ENCODE measurements at places on chromosomes 7 and 10.
A peak's percentile ranks its signal among the peaks of the same experiment; 100 is the strongest.

DNA sequence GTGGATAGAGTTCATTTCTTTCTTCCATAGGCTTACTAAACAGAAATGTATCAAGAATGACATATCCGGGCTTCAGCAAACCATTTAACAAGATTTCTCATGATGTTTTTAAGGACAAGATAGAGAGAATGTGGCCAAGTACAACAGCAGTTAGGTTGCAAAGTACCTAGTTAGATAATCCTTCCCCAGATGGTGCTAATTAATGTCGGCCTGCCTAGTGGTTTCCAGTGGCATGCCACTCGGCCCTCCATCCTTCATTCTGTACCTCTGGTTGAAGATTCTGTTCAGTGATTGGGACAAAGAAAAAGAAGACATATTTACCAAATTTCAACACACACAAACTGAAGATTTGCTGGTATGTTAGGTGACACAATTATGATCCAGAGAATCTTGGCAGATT lies 212.1 kb downstream of the MACC1 start:
- no peak for DNase-seq

DNA sequence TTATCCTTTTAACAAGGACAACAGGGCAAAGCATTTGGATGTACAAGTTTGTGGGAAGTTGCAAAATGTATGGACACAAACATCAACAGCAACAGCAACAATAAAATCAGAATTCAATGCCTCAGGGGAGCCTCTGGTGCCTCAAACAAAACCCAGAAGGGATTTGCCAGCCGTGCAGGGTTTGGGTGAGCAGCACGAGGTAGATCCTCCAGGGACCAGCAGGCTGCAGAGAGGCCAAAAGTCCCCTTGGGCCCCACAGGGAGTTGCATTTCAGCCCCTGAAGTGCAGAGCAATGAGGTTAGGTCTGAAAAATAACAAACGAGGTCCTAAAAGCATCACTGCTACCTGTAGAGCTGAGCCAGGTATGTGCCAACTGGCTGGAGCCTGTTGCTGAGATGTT lies 51.7 kb upstream of the CPXM2 start:
- DNase-seq, result no peak

DNA sequence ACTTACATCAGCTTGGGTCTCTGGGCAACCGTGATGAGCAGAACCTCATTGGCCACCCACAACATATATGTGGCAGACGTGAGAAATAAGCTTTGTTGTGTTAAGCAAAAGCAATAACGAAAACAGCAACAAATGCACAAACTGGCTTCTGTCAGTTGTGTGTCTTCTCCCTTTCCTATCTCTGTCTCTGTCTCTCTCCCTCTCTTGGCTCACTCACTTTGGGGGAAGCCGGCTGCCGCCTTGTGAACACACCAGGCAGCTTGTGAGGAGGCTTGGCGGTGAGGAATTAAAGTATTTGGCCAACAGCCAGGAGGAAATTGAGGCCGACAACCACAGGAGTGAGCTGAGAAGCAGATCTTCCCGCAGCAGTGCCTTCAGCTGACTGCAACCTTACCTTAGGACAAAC lies 21.9 kb upstream of the CDCA7L start:
- no peak for DNase-seq

DNA sequence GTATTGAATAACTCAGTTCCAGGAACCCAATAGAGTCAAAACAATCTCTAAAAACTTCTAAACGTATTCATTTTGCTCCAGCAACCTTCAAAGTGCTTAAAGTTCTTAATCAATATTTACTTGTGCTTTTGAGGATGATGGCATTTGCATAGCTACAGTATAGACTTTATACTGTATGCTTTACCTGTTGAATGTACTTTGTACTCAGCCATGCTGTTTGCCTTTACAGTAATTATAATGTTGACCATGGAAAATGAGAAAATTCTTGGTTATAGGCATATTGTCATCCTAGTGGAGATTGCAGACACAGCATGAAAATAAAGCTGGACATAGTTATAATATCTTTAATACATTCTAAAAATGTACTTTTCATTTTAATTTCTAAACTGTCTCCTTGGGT lies 762.7 kb upstream of the PHF14 start:
- DNase-seq, result no peak

GRCh38 chr10:102309236-102309635 lies 63.9 kb downstream of the GBF1 start:
- no peak for DNase-seq

DNA sequence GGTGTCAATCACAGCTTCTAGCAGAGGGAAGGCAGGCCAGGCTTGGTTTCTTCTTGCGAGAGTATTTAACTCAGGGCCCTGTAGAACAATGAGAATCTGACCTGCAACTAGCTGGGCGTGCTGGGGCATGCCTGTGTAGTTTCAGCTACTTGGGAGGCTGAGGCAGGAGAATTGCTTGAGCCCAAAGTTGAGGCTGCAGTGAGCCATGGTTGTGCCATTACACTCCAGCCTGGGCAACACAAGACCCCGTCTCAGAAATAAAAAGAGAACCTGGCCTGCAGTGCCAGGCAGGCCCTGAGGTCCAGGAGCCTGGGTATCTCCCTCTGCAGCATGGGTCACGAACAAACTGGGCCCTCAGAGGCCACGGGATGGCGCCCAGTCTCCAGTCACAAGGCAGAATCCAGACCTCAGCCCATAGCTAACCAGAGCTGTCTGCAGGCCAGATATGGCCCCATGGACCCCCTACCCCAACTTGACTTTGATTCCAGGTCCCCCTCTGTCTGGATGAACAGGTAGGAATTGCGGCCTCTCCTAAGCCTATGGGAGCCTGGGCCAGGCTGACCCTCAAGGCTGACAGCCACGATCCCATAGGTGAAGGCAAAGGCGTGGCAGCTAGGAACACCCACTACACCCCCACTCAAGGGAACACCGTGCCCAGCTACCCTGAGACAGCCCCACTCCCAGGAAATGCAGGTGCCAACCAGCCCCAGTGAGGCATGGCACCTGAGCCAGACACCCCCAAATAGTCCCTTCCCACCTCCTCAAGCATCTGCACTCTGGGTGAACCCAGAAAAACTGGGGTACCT lies 102.7 kb upstream of the TNRC18 start:
- peak; percentile 38 for DNase-seq

GRCh38 chr10:24872049-24872789 lies 80.2 kb downstream of the PRTFDC1 start:
- DNase-seq, result peak; percentile 37

- DNase-seq, result no peak
Measured at GRCh38 chr10:6706725-6707124, 126.6 kb upstream of the PRKCQ start.

GRCh38 chr10:117431160-117431559 lies 55.9 kb upstream of the PDZD8 start:
- no peak for DNase-seq

GRCh38 chr10:50456719-50457118 lies 167.0 kb downstream of the SGMS1 start:
- no peak for DNase-seq

- no peak for DNase-seq
Measured at GRCh38 chr7:39547336-39547735, 18.9 kb upstream of the YAE1 start.

- DNase-seq, result no peak
Measured at GRCh38 chr7:5543361-5543760, 119.7 kb upstream of the TNRC18 start.

DNA sequence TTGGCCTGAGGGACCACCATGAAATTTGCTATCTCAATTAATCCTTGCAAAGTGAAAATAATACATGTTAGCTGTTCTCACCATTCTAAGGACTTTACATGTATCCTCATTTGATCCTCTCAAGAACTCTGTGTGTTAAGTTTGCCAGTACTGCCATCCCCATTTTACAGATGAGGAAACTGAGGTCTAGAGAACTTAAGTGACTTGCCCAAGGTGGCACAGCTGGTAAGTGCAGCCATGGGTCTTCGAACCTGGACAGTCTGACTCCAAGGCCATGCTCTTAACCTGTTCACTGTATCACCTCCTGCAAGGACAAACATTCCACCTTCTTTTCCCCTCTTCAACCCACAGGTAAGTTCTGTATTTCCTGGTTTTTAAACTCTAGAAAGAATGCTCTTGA lies 85.3 kb upstream of the NFE2L3 start:
- DNase-seq, result no peak

- no peak for DNase-seq
Measured at GRCh38 chr7:12583176-12583575, 12.7 kb downstream of the SCIN start.

- DNase-seq, result no peak
Measured at GRCh38 chr7:112981966-112982365, 104.7 kb downstream of the GPR85 start.

GRCh38 chr10:96263176-96263575 lies 8.2 kb downstream of the BLNK start:
- no peak for DNase-seq

DNA sequence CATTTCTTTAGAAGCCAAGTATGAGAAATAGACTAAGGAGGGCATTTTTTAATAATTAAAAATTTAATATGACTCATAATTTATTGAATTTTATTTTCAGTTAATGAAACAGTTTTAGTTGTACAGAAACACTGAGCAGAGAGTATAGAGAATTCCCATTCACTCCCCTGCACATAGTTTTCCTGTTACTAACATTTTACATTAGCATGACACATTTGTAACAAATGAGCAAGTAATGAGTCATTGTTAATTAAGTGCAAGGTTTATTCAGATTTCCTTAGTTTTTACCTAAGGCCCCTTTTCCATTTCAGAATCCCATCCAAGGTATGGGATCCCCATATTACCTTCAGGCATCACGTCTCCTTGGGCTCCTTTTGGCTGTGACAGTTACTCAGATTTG lies 271.5 kb upstream of the FZD8 start:
- peak; percentile 66 for DNase-seq

DNA sequence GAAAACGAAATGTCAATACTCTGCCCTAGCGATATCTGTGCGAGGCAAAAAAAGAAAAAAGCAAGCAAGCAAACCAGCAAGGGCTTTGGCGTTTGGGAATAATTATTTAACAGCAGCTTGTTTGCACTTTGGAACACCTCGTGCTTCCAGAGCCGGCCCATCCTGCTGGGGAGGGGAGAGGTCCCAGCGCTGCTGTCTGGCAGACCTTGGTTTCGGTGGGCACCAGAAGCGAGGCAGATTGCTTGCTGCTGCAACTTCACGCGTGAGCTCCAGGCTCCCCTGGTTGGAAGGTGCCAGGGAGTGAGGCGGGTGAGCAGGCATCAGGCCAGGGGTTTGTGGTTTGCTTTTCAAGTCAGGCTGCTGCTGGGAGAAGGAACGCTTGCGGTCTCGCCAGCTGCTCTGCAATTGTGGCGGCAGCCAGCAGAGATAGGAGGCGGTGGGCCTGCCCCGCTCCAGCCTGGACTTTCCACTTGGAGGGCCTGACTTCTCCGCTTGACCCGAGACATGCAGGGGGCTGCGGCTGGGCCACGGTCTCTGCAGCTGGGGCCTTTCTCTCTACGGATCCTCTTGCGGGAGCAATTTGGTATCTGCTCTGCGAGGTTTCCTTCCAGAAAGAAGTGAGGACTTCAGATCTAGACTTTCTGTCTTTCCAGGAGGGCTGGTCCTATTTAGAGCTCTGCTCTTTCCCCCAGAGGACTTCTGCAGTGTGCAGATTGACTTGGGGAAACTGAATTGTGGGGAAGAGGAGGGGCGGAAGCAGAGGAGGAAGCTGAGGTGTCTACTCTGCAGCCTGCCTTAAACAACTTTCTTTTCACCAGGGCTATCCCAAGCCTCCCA lies 131.4 kb downstream of the PRPF18 start:
- DNase-seq, result peak; percentile 77

DNA sequence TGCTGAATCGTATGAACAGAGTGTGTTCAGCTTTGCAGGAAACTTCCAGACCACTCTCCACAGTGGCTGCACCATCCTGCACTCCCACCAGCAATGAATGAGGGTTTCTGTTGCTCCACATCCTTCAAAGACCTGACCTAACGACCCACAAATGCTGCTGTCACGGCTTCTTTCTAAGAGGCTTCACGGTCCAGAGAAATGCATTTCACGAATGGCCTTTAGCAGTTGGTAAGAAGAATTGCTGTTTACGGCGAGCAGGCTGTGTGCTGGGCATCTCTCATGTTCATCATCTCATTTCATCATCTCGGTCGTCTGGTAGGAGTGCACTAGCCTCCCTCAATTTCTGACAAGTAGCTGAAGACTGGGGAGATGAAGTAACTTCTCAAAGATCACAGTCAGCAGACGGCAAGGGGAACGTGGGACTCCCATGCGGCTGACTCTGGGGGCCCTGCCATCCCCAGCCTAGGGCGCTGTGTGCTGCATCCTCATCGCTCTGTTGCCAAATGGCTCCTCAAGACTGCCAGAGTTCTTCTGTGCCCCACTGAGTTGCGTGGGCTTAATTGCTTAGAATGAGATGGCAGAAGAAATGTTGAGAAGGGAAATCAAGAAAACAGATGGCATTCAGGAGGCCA lies 72.9 kb downstream of the ADARB2 start:
- DNase-seq, result no peak

DNA sequence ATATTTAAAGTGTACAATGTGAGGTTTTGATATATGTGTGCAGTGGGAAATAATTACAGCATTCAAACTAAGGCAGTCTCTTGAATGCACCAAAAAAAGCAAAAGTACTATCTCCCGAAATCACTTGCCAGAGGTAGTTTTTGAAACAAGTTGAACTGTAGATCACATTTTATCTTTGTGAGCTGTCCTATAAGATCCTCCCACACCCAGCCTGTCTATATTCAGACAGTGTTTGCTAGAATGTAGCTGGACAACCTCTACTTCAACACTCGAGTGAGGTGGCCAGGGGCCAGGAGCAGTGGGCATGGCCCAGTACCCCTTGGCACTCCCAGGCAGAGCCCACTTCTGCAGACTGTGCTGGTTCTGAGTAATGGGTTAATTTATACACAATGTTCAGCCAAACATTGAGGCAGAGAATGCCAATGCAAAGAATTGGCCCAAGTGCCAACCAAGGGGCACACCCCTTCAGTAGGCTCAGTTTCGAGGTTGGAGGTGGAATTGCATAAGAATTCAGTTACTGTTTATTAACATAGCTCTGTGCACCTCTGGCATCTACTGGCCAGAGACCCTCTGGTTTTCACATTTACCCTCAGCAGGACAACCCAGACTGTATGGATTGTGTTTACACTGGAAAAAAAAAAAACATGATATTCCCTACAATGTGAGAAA lies 70.5 kb downstream of the AHR start:
- no peak for DNase-seq

GRCh38 chr10:107417446-107417845 lies 252.9 kb upstream of the SORCS1 start:
- DNase-seq, result no peak

DNA sequence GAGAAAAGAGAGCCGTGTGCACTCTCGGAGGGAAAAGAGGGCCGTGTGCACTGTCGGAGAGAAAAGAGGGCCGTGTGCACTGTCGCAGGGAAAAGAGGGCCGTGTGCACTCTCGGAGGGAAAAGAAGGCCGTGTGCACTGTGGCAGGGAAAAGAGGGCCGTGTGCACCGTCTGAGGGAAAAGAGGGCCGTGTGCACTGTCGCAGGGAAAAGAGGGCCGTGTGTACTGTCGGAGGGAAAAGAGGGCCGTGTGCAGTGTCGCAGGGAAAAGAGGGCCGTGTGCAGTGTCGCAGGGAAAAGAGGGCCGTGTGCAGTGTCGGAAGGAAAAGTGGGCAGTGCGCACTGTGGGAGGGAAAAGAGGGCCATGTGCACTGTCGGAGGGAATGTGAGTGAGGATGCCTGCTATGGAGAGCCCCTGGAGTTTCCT lies 188.7 kb downstream of the DNAJB6 start:
- no peak for DNase-seq

- no peak for DNase-seq
Measured at GRCh38 chr10:129396021-129396722, 70.9 kb upstream of the MGMT start.

Data from mesenchymal stem cell (in vitro differentiated cells and primary cell).